ENCODE measurements at places on chromosomes 6 and 20.

- DNase-seq, result no peak
Measured at GRCh38 chr6:29961966-29962365, 19.6 kb downstream of the HLA-A start.

- DNase-seq, result no peak
Measured at GRCh38 chr6:92428448-92428847, 990.9 kb downstream of the EPHA7 start.

DNA sequence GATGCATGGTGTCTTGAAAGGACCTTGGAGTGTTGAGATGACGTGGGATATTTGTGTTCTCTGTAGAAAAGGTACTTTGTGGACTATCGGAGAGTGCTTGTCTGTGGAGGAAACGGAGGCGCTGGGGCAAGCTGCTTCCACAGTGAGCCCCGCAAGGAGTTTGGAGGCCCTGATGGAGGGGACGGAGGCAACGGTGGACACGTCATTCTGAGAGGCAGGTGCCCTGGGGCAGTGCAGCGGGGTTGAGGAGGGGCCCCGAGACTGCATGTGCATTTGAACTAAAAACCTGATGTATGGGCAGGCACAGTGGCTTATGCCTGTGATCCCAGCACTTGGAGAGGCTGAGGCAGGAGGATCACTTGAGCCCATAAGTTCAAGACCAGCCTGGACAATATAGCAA lies 12.9 kb downstream of the MTG2 start:
- no peak for DNase-seq

DNA sequence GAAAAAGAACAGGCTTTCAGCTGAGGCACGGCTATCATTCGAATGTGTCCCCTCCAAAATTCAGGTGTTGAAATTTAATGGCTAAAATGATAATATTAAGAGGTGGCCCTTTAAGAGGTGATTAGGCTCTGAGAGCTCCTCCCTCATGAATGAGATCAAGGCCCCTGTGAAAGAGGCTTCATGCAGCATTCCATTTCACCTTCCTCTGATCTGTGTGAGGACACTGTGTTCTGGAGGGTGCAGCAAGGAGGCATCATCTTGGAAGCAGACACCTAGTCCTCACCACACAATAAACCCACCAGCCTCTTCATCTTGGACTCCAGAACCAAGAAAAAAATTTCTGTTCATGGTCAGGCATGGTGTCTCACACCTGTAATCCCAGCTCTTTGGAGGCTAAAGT lies 56.4 kb downstream of the PPP1R14C start:
- DNase-seq, result no peak

DNA sequence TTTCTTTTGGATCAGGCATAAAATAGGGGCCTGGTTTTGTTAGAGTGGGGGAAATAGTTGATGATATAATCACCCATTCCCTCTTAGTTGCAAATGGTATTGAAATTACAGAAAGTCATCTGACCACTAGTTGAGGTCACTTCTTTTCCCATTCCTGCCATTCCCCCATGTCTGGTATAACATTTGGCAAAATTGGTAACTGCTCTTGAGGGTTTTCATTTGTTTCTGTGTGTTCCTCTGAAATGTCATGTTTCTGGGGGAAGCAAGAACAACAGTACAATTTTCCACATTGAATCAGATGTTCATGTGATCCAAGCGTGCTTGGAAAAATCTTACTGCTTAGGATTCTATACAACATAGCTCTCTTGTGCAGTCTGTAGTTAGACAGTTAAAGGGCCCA lies 7.3 kb downstream of the AIG1 start:
- DNase-seq, result no peak

DNA sequence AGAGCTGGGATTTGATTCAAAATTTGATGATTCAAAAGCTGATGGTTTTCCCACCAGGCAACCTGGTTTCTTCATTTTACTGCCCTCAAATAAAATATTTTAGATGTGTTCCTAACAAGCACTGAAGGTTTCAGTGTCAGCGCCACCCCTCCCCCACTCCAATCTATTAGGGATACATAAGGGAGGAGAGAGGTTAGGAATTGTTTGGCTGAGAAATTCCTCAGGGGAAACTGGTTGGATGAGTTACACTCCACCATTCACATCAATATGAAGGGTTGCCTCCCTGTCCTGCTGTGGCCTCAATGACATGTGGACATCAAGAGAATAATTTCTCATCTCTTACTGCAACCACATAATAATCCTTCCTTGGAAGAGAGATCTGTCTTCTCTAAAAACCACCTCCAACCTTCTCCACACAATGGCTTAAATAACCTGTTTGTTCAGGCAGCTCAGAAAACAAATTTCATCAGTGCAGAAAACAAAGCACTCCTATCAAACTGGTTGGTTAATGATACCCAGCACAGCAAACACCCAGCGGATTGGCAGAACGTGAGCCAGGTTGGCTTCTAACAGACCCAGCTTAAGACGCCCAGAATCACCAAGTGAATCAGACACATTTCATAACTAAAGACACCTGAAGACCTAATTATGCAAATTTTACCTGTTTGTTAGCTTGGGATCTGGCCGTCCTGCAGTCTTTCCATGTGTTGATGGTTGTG lies 136.0 kb upstream of the SGK1 start:
- DNase-seq, result no peak

Measured in prostate gland (tissue), 2 donors.